ENCODE measurements at places on chromosomes 12 and 14.
A peak's percentile ranks its signal among the peaks of the same experiment; 100 is the strongest.

GRCh38 chr14:101230161-101230850 is 326.8 kb upstream of the RTL1 start:
- DNase-seq: no peak

DNA sequence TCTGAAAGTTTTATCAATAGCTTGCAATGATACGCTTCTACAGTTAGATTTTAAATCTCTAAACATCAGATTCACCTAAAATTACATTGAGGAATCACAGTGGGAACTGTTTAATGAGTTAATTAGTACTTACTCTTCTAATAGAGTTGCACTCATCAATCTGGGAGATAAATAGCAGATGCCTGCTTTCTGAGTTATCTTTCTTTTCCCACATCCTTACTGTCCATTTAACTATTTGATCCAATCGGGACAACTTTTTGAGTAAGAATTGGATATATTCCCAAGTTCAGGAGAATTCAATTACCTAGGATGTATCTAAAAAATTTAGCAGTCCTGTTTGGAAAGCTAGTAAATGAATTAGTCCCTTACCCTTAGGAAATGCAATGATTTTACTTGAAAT is 162.3 kb downstream of the KCNH5 start:
- DNase-seq: no peak

DNA sequence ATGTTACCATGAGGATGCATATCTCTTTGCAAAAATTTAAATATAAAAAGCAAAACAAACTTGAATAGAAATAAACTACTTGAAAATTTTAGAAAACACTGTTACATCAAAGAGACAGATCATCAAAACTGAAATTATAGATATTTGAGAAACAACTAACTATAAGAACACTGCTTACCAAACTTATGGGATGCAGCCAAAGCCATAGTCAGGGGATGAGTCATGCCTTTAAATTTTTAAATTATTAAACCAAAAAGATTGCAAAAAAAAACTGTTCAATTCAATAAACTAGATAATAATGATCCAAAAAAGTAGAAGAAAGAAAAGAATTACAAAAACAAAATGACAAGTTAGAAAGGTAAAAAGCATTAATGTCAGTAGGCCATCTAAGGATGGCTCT is 7.5 kb downstream of the BDKRB2 start:
- no peak for DNase-seq

DNA sequence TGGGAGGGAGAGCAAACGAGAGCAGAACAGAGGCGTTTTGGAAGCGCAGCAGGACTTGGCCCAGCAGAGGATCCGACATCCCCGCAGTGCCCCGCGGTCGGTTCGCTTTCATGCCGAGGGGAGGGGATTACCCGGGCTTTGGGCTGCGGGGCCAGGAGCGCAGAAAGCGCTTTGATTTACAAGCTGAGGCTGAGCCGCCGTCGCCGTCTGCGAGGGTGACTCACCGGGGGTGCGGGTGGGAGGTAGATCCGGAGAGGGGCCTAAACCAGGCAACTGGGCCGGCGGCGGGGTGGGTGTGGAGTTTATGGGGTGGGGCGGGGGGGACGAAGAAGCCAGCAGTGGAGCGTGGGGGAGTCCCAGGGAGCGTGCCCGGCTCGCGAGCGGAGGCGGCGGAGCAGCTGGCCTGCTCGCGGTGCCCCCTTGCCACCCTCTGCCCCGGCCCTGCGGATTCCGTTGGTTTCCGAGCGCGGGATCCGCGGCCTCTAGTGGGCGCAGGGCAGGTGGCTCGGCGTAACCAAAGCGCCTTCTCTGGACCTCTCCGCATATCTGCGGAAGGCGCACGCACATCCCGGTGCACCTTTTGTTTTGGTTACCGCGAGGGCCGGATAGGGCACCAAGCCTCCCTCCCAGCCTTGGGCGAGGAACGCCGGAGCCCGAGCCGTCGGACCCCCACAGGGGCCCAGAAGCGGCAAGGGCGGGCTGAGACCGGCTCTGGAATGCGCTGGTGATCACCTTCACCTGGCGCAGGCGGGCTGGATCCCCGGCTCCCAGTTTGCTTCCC is 2.6 kb downstream of the SIX4 start:
- DNase-seq: no peak

- DNase-seq: no peak
Measured at GRCh38 chr12:5588176-5588575, 156.3 kb downstream of the NTF3 start.

- DNase-seq: no peak
Measured at GRCh38 chr14:22555384-22556011, 33.5 kb downstream of the DAD1 start.

GRCh38 chr14:99803803-99804202 is 10.6 kb downstream of the EML1 start:
- DNase-seq: no peak

- no peak for DNase-seq
Measured at GRCh38 chr12:88371416-88372183, 208.7 kb downstream of the KITLG start.

GRCh38 chr12:107894589-107894988 is 120.1 kb downstream of the ASCL4 start:
- DNase-seq: no peak

DNA sequence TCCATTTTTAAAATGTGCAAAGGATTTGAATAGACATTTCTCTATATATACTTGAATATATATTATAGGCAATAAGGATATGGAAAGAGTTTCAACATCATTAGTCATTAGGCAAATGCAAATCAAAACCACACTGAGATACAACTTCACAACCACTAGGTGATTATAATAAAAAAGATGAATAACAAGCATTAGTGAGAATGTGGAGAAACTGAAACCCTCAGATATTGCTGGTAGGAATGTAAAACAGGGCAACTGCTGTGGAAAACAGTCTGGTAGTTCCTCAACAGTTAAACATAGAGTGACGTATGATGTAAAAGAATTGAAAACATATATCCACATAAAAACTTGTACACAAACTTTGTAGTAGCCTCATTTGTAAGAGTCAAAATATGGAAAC is 11.7 kb upstream of the BATF start:
- DNase-seq: no peak

DNA sequence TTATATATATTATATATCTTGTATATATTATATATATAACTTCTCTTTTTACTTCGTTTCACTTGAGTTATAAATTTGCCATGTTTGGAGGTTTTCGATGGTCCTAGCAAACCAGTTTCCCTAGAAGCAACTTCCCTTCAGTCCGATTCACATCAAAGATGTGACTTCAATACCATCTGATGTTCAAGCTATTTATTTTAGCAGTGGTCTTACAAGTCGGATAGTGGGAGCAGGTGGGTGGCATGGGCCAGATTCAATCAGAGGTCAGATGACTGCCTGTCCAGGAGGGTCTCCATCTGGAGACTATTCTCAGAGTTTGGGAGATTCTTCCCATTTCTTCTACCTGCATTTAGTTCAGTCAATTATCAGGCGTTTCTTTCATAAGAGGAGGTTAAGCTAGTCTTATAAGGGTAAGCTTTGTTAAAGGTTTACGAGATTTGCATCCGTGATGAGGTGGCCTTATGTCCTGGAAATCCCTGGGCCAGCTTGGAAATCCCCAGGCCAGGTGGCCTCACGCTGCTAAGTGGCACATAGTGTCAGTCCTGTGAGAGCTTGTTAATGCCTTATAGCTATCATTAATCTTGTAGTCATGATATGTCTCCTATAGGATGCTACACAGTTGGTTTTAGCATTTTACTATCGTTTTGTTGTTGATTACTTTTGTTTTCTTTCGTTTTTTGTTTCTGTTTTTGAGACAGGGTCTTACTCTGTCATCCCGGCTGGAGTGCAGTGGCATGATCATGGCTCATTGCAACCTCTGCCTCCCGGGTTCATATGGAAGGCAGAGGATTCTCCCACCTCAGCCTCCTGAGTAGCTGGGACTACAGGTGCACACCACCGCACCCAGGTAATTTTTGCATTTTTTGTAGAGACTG is 145.8 kb downstream of the BICD1 start:
- no peak for DNase-seq

DNA sequence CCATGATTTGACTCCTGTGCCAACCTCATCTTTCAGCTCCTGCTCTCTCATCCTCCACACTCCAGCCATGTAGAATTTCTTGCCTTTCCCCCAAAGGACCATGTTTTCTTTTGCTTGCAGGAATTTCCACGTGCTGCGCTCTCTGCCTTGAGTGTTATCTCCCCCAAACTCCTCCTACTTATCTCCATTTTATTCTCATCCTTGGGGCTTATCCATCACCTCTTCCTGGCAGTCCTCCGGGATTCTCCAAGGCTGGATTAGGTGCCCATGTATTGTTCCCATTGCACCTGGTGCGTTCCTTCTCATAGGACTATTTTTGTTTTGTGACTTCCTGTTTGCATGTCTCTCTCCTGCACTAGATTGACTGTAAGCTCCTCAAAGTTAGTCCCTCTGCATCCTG is 7.0 kb upstream of the MAX start:
- no peak for DNase-seq

DNA sequence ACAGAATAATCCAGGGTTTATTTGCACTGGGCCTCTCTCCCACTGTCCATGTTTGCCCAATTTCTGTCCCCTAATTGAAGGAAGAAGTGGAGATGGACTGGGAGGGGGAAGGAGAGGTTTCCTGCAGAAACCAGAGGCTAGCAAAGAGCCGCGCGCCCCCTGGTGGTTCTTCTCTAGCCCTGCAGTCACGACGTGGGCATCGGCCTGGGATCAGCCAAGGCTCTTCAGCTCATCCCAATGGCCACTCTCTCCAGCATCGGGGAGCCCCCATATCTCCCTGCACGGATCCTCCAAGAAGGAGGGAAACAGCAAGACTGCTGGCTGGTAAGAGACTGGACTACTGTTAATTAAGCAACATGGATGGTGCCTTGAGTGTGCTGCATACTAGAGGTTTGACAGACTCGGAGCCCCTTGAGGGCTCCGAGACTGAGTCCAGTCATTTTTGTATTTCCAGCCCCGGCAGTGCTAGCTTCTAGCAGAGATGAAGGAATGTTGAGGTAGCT is 18.7 kb downstream of the ZBTB39 start:
- DNase-seq: peak; percentile 58

DNA sequence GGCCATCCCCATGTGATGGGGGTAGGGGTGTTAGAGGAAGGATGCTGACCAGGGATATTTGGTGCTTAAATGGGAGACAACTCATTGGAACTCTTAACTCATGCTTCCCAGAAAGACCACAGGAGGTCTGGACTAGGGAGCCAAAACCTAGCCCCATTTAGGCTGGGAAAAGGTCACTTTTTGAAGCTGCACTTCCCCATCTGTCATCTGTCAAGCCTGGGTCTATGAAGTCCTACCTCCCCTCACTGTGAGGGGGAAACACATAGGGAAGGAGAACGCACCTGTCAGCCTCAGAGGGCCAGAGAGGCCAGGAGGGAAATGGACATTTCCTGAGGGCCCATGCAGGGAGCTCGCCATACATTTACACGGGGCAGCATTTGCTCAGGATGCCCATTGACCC is 321.0 kb downstream of the BCL11B start:
- no peak for DNase-seq

DNA sequence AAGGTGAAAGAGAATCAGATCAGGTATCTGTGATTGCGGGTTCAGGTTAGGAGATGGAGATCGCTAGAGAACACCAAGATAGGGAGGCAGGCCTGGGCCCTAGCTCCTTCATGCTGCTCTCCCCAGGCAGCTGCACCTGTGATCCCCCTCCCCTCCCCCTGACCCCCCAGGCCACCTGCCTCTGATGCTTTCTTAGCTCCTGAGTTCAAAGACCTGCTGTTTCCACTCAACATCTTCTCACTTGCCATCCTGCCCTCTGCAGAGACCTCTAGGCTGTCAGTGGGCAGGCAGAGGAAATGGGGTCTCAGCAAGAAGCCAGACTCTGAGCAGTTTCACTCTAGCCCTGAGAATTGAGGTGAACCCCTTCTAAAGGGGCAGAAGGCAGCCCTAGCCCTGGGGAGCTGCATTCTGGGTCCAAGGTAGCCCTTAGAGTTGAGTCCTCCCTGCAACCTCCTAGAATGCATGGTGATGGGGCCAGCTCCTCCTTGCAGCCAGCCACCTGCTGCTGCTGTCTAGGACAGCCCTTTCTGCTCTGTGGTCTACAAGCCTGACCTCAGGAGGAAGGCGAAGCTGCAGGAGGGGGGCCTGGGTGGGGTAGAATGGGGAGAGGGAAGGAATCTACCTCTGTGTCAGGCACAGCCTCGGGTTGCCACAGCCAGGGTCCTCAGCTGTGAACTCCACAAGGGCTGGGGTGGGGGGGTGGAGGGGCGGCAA is 6.4 kb upstream of the SLC48A1 start:
- no peak for DNase-seq

GRCh38 chr12:91077228-91077954 is 19.6 kb upstream of the KERA start:
- DNase-seq: no peak

GRCh38 chr14:43754838-43755237 is 752.2 kb downstream of the FSCB start:
- no peak for DNase-seq

GRCh38 chr12:105982022-105982421 is 156.7 kb downstream of the NUAK1 start:
- DNase-seq: no peak

- no peak for DNase-seq
Measured at GRCh38 chr12:25833657-25834056, 124.8 kb upstream of the RASSF8 start.

DNA sequence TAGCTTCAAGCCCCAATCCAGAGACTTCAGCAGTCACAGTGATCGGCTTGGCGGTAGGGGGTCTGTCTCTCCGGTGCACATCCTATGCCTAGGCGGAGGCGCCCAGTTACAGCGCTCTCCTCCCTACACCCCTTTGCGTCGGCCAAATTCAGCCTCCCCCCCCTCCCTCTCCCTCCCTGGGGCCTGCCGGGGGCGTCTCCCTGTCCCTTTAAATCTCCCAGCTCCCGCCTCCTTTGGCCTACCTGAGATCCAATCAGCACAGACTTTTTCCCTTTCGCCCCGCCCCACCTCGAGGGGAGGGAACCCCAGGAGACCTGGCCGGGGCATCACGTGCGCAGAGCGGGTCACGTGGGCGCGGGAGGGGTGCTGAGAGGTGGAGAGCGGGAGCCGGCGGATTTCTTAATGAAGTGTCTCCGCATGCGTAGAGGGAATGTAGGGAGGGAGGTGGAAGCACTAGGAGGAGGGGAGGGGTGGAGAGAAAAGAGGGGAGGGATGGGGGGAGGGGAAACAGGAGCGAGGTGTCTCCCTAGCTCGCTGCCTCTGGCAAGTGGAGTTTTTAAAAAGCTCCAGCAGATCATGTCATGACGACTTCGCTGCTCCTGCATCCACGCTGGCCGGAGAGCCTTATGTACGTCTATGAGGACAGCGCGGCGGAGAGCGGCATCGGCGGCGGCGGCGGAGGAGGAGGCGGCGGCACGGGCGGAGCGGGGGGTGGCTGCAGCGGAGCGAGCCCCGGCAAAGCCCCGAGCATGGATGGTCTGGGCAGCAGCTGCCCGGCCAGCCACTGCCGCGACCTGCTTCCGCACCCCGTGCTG is at the start of gene HOXC13:
Gene HOXC13 (plus strand): TSS at position 506 of the 815 bp plus-strand sequence. CDS start 76 bp downstream, at position 582.
- DNase-seq: no peak

GRCh38 chr14:43898687-43899086 is 608.4 kb downstream of the FSCB start:
- DNase-seq: no peak

- peak; percentile 53 for DNase-seq
Measured at GRCh38 chr12:121917950-121918678, at the start of gene CFAP251. TSS of gene CFAP251 (plus strand) at chr12:121918592. CDS start at chr12:121921306, 2,714 bp downstream.

DNA sequence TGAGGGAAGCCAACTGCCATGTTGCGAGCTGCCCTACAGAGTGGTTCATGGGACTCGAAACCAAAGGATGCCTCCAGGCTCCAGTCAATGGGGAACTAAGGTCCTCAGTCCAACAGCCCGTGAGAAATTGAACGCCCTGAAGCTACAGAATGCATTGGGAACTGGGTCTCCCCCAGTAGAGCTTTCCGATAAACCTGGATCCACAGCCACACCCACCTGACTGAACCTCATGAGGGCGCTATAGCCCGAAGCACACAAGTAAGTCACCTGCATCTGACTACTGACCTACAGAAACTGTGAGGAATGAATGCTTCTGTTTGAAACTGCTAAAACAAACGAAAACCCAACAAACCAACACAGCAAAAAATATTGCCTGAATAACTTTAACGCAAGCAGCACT is 1297.7 kb downstream of the AACS start:
- no peak for DNase-seq

Data from anterior cingulate cortex (tissue), 58 donors.